Activated CD4-positive, alpha-beta T cell treated with anti-CD3 and anti-CD28 coated beads, Interleukin-2, amount 10 ng/mL, durations not matched to agents 7 days and 5 days (primary cell): ENCODE measurements at places on chromosomes 12 and 14.
A peak's percentile ranks its signal among the peaks of the same experiment; 100 is the strongest.

DNA sequence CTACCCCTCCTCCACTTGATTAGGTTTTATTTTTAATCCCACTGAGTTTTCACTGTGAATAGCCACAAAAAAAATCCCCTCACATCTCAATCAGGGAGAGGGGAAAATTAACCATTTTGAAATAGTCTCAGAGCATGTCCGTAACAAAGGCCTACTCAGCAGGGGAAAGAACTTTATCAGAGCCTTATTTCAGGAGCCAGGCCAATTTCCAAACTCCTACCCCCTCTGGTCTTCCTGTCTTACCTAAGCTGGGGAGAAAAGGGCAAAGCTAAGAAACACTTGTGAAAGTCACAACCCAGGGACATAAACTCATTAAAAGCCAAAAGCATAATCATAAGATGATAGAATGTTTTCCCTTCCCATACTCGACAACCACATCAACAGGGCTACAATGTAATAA is 260.3 kb upstream of the DIO3 start:
- no peak for DNase-seq

DNA sequence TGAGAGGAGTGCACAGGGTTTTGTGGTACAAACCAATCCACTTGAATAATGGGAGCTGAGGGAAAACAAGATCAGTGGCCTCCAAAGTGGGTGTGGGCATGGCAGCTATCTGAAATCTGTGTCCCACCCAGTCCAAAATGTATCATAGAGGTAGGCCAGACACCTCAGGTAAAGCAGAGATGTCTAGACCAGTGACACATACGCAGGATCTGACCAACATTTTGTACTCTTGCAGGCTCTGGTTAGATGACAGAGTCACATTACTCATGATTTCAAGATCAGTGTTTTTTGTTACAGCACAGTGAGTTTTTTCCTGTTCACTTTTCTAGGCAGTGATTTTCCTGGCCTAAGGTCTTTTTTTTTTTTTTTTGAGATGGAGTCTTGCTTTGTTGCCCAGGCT is 211.8 kb downstream of the PCNX1 start:
- no peak for DNase-seq

DNA sequence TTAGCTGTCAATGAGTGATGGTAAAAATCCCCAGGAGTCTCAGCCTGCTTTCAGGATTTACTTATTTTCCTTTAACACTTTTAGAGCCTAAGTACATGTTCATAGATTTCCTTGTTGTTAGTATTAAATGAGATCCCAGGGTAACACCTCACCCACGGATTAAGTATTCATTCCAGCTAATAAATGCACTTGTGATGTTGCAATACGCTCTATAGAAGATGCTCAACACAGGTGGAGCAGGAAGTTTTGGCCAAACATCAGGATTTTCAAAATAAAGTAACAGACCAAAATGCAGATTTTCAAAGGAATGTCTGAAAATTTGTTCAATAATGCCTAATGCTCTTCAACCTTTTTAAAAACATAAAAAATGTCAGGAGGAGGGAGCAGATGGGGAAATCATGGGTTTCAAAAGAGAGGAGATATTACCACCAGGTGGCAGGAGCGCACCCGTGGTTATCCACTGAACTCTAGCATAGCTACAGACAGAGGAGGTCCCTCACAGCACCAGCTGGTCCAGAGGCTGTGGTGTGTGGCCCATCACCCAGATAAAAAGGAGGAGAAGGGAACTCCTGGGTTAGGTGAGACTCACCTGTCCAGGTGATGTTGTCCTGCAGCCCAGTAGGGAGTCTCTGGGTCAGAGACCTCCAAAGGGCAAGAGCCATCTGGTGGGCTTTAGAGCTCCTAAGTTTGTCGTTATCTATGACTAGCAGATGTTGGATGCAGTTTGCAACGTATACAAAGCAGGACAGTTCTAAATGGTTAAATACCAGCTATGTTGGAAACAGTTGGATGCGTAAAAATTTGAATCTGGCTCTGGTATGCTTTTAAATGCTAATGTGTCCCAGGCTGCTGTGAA is 1158.4 kb upstream of the TMEM132C start:
- DNase-seq: peak; percentile 48

DNA sequence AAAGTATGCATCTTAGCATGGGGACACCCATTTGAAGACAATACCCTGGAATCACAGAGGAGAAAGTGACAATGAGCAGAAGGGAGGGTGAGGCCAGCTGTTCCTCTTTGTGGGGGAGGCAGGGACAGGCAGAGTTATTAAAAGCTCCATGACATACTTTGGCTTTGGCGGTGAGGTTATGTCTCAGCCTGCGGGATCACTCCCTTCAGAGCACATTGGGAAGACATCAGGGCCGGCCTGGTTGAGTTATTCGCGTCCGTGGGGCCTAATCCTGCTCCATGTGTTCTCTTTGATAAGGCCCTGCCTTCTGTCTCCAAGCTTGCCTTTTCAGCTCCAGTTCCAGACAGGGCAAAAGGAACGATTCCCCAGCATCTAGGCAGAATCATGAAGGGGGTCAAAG is 98.8 kb upstream of the NTF3 start:
- no peak for DNase-seq

- no peak for DNase-seq
Observed at GRCh38 chr14:33271891-33272290, 333.2 kb downstream of the NPAS3 start.

DNA sequence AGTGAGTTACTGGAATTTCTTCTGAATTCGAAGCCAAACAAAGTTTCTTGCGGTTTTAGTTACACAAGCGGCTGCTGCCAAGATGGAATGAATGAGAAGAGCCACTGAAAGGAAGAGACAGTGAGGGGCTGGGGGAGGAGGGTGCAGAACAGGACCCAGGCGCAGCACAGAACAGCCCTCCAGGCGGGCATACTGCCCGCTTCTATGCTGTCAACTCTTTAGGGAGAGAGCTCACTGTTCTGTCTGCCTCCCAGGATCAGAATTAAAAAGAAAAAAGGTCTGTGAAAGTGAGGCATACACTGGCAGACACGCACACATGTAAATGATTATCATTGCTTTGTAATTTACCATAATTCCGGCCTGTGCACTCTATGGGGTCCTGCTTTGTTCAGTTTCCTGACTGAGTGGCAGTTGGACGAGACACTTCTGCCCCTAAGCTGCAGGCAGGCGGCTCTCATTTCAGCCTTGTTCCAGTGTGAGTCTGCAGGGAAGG is 231.6 kb downstream of the CACNA1C start:
- no peak for DNase-seq
